ENCODE measurements at places on chromosomes 4 and X.

GRCh38 chrX:37745835-37746217, 34.0 kb upstream of the CYBB start:
- H3K27ac ChIP-seq, result no peak overlapping the region
- no peaks in the 10 kb centered on the region for H3K36me3 ChIP-seq
- H3K27me3 ChIP-seq, result no peaks in the 10 kb centered on the region
- no peak for DNase-seq

DNA sequence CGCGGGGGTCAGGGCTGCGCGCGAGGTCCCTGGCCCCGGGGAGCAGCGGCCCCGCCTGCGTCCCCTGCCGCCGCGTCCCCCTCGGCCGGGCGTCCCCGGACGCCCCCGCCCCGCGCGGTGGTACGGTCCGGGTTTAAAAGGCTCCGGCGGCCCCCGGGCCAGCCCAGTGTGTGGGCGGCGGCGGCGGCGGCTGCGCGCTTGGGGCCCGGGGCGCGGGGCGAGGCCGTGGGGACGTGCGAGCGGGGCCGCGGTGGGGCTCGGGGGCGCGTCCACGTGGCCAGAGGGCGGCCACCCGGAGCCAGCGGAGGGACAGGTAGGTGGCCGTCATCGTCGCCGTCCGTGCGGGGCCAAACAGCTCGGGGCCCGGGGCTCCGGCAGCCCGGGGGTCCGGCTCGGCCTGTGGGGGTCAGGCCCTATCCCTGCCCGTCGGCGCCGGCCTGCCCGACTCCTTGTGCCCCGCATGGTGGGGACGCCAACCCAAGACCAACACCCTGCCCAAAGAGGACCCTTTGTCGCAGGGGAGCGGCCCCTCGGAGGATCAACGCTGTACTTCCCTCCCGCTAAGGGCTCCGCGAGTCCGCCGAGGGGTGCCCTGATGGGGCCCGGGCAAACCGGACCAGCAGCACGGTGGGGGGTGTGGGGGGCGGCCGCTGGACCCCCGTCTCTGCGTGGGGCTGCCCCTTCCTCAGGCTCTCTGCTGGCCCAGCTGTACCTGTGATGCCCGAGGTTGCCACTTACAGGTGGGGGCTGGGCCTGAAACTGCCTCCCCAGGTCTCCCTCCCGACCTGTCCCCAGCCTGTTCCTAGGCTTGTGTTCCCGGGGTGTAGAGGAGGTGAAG, at the start of gene PLXNA3:
Gene PLXNA3 (plus strand): TSS at position 166 of the 838 bp plus-strand sequence. CDS start 1,903 bp downstream, outside the sequence.
- H3K4me1 ChIP-seq, result peaks cover 9% of the 10 kb centered on the region
- no peaks in the 10 kb centered on the region for H3K27me3 ChIP-seq
- H3K27ac ChIP-seq, result peak within 1 kb of the TSS; percentile 81
- H3K4me3 ChIP-seq, result peak within 1 kb of the TSS; percentile 65
- peak; percentile 53 for DNase-seq
- H3K36me3 ChIP-seq, result no peaks in the 10 kb centered on the region

DNA sequence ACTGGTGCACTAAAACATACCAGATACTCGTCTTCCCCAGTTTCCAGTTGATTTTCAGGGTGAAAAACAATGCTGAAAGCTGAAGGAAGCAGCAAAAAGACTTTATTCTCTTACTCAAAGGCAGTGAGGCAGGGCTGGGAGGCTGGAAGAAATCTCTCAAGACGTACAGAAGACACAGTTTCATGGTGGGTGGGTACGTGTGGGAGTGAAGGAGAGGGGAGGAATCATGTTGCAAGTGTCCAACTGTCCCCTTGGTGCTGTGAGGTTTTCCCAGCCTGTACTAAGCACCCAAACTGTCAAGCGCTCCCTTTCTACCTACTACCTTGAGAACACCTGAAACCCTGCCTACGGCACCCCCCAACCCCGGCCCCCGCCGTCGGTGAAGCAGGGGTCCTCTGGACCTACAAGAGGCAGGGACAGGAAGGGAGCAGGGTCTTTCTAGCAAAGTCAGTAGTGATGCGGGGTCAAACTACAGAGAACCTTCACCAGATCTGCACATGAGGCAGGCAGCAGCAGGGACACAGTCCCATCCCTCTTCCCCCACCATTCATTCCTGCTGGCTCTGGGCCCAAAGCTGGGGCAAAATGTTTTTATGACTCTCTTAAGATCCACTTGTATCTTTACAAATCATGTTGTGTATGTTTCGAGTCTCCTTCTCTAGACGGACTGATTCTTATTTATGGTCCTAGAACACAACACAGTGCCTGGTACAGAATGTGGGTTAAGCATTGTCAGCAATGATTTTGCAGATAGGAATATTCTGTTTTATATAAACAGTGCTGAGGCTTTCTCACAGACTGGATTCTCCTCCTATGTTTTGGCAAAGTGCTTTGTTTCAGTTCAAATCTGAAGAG, 2.4 kb upstream of the SETD7 start:
- no peak overlapping the region for H3K4me3 ChIP-seq
- H3K4me1 ChIP-seq, result peaks cover 40% of the 10 kb centered on the region
- H3K27me3 ChIP-seq, result no peaks in the 10 kb centered on the region
- no peak for DNase-seq
- no peaks in the 10 kb centered on the region for H3K36me3 ChIP-seq

DNA sequence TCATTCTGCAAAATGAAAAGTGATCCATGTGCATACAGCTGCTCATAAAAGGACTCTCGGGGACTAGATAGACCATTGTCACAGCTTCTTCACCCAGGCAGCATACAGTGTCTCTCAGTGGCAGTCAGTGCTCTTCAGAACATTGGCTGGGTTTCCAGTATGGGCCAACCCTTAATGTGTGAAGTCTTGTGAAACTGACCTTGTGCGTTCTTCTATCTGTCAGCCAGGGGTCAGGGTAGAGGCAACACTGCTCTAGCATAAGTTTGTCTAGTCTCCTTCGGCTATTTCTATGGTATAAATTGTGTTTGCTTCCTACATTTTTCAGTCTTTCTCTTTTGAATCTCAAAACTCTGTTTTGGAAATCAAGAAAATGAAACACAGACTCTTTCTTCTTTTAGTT, 37.0 kb upstream of the SMIM31 start:
- no peak overlapping the region for H3K4me3 ChIP-seq
- no peak for DNase-seq
- H3K27me3 ChIP-seq, result no peaks in the 10 kb centered on the region
- no peaks in the 10 kb centered on the region for H3K36me3 ChIP-seq
- H3K27ac ChIP-seq, result no peak overlapping the region

DNA sequence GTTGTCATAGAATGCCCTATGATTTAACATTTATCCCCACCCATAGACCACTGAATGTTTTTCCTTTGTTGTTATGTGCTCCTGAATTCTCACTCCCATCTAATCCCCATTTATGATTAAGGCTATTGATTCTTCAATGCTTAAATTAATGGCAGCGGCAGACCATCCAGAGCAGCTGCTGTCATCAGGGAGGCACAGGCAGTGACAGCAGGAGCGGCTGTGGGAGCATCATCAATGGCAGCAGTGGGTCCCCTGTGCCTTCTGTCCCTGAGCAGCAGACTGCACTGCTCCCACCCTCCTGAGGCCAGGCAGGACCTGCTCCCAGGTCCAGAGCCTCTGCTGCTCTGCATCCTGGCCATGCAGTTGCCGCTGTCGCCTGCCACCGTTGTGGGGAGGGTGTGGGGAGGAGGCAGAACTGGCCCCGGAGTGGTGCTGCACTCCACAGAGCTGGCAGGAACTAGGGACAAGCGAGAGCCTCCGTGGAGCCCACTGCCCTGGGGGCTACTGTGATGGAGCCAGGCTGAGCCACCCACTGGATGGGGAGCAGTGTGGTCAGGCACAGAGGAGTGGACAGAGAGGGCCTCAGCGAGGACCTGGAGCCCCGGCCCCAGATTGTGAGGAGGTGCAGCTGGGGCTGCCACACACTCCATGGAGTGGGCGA, 29.0 kb downstream of the NAA11 start:
- no peak overlapping the region for H3K27ac ChIP-seq
- no peaks in the 10 kb centered on the region for H3K27me3 ChIP-seq
- H3K4me1 ChIP-seq, result no peaks in the 10 kb centered on the region
- H3K36me3 ChIP-seq, result no peaks in the 10 kb centered on the region

DNA sequence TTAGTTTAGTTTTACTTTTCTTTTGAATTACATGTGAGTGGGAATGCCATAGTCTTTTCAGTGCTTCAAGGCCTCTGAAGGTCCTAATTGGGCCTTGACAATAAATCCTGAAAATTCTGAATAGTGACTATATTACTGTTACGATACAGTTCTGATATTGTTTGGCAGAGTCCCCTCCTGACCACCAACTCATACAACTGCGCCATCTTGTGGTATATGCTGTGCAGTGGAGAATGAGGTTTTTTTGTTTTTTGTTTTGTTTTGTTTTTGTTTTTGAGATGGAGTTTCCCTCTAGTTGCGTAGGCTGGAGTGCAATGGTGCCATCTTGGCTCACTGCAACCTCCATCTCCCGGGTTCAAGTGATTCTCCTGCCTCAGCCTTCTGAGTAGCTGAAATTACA, 56.6 kb upstream of the CHRDL1 start:
- no peak overlapping the region for H3K4me3 ChIP-seq
- no peaks in the 10 kb centered on the region for H3K27me3 ChIP-seq
- no peak for DNase-seq
- no peaks in the 10 kb centered on the region for H3K4me1 ChIP-seq
- H3K36me3 ChIP-seq, result no peaks in the 10 kb centered on the region

GRCh38 chr4:28481565-28481964, 1620.9 kb downstream of the STIM2 start:
- DNase-seq, result peak; percentile 76
- H3K27ac ChIP-seq, result no peak overlapping the region
- no peaks in the 10 kb centered on the region for H3K27me3 ChIP-seq
- peaks cover 15% of the 10 kb centered on the region for H3K4me1 ChIP-seq
- no peak overlapping the region for H3K4me3 ChIP-seq

GRCh38 chr4:188439641-188440311, 300.5 kb downstream of the TRIML1 start:
- DNase-seq, result no peak
- H3K4me3 ChIP-seq, result no peak overlapping the region
- H3K36me3 ChIP-seq, result no peaks in the 10 kb centered on the region
- no peak overlapping the region for H3K27ac ChIP-seq

GRCh38 chrX:49192722-49193328, 6.7 kb upstream of the PRICKLE3 start:
- DNase-seq, result no peak
- peaks cover 5% of the 10 kb centered on the region for H3K4me1 ChIP-seq
- no peaks in the 10 kb centered on the region for H3K36me3 ChIP-seq

- H3K27ac ChIP-seq, result no peak overlapping the region
- no peaks in the 10 kb centered on the region for H3K36me3 ChIP-seq
- H3K4me1 ChIP-seq, result no peaks in the 10 kb centered on the region
Measured at GRCh38 chrX:68332201-68332731, 101.0 kb downstream of the OPHN1 start.

GRCh38 chr4:182255441-182256190, 12.4 kb downstream of the TENM3 start:
- H3K4me1 ChIP-seq, result no peaks in the 10 kb centered on the region
- H3K4me3 ChIP-seq, result no peak overlapping the region
- no peak for DNase-seq
- H3K27ac ChIP-seq, result no peak overlapping the region
- no peaks in the 10 kb centered on the region for H3K36me3 ChIP-seq

DNA sequence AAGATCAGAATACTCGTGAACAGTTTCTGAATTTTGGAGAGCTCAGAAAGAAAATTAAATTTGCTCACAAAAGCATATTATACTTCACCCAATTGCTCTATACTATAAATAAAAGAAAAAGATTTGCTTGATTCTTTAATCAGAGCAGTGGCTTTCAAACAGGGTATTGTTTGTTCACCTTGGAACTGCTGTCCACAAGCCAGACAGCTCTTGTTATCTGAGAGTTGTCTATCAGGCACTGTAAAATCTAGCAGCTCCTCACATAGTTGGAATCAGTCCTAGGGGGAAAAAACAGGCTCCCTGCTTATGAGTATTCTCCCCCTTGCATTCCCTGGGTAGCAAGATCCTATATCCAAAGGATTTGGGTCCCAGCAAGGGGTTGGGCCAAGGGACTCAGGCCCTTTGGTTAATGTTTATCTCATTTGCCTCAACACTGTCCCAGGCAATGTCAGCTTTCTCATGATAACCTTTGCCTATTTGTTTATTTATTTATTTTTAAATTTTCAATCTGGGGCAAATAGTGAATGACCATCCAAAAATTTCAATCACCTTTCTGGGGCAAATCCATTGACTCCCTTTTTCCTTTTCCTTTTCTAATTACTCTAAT, 24.1 kb upstream of the MAGEB16 start:
- H3K27me3 ChIP-seq, result no peaks in the 10 kb centered on the region
- no peaks in the 10 kb centered on the region for H3K4me1 ChIP-seq
- no peak overlapping the region for H3K4me3 ChIP-seq
- H3K36me3 ChIP-seq, result no peaks in the 10 kb centered on the region

GRCh38 chrX:129791336-129791735, 11.6 kb downstream of the SASH3 start:
- DNase-seq, result no peak
- no peak overlapping the region for H3K27ac ChIP-seq
- no peak overlapping the region for H3K4me3 ChIP-seq
- no peaks in the 10 kb centered on the region for H3K4me1 ChIP-seq

DNA sequence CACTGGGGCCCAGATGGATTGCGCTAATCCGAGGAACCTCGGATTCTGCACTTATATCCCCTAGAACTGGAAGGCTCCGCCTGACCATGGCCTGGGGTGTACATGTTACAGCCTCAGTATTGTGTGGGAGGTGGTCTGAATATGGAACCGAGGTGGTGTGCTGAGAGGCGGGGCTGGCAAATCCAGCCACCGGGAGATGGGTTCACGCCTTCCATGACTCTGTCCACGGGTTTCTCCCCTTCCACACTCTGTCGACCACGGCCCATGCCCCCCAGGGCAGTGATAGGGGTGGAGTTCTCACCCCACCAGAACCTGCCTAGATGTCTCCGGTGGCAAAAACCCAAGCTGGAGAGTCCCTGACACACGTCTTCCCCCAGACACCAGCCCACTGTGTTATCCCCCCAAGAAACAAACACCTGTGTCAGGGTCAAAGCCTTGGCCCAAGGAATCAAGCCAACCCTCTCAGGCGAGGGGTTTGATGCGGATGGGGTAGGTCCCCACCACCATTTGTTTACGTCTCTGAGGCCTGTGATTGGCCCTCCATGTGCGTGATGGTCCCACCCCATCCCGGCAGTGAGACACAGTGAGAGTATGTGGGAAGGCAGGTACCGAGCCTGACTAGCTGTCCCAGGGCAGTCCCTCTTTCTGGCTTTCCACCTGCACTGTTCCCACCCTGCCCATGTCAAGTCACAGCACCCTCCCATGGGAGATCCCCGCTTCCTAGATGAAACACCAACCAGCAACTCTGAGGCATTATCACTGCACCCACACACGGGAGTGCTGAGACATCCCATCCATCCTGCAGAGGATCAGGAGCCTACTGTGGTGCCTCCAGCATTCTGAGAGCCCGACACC, 6.6 kb upstream of the LOC101059915 start:
- H3K36me3 ChIP-seq, result no peaks in the 10 kb centered on the region
- no peaks in the 10 kb centered on the region for H3K27me3 ChIP-seq
- no peak overlapping the region for H3K27ac ChIP-seq
- H3K4me1 ChIP-seq, result no peaks in the 10 kb centered on the region
- no peak overlapping the region for H3K4me3 ChIP-seq
- no peak for DNase-seq

DNA sequence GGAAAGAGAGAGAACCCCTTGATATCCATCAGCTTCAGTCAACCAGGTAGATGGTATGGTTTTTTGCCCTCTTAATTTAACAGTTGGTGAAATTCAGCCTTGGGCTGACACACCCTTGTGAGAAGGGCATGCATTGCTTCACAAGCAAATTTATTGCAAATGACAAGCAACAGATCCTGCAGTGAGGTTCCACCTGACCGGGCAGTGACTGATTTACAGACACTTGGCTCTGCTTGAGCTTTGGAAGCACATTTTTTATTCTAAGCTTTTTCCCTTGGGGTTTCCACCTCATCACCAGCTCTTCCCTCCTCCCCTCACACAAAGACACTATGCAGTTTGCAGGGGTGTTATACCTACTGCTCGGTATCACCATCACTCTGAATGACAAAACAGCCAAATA, 28.3 kb upstream of the SERTM2 start:
- no peak for DNase-seq
- no peaks in the 10 kb centered on the region for H3K36me3 ChIP-seq
- no peak overlapping the region for H3K27ac ChIP-seq
